D341Med (cell line): ENCODE measurements at places on chromosomes 12 and 14.

DNA sequence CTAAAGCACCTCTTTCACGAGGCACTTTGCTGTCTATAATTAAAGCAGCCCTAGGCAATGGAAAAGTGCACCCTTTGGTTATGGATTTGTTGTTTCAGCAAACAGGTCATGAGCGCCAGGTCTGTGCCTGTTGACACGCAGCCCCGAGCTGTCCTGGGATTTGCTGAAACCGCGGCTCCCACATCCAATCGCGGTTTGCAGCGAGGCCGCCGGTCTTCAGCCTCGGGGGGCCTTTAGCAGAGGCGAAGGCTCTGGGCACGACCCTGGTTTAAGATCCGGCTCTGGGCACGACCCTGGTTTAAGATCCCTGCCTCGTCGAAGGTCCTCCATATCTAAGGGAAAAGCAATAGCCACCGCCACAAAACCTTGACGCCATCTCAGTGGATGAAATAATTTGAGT lies 79.2 kb downstream of the GLT1D1 start:
- DNase-seq, result no peak

DNA sequence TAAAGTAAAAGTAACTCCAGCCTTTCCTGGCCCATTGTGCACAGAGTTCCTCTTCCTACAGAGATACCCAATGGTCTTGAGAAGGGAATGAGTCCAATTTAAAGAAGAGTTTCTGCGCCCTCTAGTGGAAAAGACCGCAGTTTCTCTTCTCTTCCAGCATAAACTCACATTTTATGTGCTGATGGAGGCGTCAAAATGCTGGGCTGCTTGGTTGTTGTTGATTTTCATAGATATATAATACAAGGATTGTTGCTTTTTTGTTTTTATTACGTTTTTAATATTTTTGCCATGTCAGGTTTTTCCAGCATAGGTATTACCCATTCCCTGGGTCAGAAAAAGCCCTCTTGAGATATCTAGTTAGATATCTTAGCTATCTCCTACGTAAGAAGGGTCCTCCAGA lies 356.9 kb upstream of the STXBP6 start:
- peak; percentile 38 for DNase-seq

- no peak for DNase-seq
Observed at GRCh38 chr12:56851462-56851861, 82.7 kb downstream of the SDR9C7 start.

- DNase-seq, result no peak
Observed at GRCh38 chr14:49997991-49998390, 105.1 kb downstream of the ARF6 start.

- DNase-seq, result no peak
Observed at GRCh38 chr12:56990648-56991318, 15.6 kb downstream of the ZBTB39 start.

- no peak for DNase-seq
Observed at GRCh38 chr12:14689144-14689543, 7.3 kb downstream of the GUCY2C start.

DNA sequence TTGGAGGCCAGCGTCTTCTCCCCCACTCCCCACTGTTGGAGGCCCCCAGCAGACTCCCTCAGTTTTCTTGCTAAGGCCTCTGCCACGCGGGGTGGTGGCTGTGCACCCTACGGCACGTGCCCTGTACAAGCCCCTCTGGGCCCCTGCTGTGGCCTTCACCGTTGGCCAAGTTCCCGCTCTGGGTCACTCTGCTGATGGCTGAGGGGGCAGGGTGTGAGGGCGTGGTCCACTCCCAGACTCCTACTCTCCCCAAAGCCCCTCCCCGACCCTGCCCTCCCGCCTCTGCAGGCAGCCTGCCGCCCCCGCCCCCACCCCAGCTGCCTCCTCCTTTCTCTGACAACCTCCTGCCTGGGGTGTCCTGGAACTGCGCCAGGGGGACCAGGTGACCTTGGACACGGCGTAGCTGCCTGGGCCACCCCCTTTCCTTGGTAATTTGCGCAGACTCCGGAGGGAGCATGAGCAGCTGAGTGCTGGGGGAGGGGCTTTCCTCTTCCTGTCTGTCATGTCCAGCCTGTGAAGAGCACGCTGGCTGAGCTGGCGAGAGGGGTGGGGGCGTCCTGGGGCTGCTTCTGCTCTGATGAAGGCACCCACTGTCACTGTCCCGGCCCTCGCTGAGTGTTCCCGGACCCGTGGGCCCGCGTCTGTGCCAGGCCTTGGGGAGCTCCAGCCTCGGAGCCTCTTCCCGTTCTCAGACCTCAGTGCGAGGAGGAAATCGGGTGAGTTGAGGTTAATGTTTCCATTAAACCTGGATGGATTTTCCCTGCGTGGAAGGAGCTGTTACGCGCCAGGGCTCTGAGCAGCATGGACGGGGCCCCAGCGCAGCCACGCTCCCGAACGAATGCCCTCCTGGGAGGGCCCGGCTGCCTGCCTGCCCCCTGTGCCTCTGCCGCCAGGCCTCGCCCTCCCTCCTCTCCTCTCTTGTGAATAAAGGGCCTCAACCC lies 85.0 kb downstream of the KIF26A start:
- DNase-seq, result peak; percentile 75

DNA sequence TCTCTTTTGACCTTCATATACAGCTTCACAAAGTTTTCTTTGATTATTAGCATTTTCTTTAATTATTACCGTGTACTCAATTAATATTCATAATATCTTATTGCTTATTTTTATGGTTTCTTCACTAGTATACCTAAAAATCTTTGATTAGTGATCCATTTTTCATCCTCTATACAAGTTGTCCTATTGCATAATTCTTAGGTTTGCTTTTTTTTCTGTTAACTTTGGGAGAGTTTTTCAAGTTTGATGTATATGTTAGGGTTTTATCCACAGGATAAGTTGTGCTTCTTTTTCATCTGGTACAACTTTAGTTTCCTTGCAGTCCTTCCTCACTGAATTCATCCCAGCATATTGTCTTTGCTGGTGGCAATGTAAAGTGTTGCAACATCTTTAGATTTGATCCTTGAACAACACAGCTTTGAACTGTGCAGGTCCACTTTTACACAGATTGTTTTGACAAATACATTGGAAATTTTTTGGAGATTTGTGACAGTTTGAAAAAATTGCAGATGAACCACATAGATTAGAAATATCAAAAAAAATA lies 88.6 kb upstream of the NAV3 start:
- DNase-seq, result no peak

DNA sequence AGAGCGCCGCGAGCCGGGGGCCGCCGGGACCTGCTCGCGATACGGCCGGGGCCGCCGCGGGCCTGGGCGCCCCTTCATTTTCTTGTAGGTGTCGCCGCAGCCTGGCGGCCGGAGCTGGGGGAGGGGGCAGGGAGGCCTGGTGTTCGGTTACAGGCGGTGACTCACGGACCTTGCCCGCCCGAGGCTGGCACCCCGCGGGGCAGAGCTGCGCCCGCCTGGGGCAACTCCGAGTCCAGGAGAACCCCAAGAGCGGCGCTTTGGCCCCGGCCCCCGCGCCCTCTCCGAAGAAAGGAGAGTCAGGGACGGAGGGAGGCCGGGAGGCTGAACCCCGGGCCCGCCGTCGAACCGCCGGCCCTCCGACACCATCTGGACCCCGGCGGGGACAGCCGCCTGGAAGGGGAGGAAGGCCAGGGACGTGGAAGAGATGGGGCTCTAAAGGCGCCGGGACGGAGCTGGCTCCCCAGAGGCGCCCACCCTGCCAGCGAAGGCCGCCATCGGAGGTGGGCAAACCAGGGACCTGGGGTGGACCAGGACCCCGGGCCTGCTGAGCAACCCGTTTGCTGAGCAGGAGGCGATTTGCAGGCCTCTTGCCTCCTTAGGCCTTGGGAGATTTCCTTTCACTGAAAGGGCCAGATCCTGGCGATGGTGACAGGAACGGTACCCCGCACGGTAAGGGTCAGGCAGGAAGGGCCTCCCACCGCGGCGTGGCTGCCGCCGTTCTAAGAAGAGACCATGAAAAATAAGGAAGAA lies 843 bp upstream of the NUAK1 start:
- DNase-seq, result peak; percentile 79

- no peak for DNase-seq
Observed at GRCh38 chr12:110917961-110918360, 2.4 kb downstream of the MYL2 start.

- DNase-seq, result no peak
Observed at GRCh38 chr12:79687711-79688260, 3.0 kb downstream of the PAWR start.

DNA sequence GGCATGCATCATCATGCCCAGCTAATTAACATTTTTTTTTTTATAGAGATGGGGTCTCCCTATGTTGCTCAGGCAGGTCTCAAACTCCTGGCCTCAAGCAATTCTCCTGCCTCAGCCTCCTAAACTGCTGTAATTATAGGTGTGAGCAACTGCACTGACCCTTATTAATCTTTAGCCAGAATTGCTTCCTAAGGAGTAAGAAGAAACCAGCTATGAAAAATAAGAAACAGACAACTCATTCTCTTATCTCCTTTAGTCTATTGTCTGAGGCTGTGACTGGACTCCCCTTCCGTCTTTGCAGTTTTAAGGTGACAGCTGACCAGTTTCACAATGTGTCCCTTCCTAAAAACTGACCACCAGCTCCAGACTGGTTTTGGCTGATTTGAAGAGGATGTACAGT lies 52.4 kb downstream of the EMP1 start:
- DNase-seq, result no peak

- no peak for DNase-seq
Observed at GRCh38 chr12:55718624-55719275, 1.4 kb upstream of the RDH5 start.

DNA sequence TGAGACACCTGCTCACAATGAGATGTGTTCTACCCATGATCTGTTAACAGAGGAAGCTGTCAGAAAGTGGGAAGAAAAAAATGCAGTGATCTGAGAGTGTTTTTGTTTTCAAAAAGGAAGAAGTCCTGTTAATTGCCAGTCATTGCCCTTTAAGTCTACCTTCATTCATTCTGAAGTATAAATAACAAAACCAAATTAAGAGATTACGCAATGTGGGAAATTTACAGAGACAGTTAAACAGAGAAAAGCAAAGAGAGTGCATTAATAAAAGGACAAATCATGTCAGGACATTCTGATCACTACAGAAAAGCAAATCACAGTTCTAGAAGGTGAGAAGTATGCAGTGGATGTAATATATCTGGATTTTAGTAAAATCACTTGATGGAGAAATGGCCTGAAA lies 154.2 kb downstream of the NRXN3 start:
- no peak for DNase-seq

DNA sequence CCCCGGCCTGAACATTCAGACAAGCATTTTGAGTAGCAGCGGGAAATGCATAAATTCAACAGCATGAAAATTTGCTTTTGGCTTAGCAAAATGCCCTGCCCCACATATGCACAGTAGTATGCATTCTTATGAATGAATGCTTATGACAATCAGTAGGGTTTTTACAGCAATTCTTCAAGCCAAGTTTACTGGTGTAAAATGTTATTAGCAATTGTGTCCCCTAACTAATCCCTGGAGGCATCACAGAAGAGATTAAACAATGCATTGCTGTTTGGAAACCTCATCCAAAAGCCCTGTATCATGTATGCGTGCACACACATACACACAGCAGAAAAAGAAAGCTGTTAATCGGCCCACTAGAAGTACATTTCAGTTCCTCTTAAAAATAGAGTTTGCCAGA lies 406.5 kb downstream of the LRIG3 start:
- DNase-seq, result no peak

DNA sequence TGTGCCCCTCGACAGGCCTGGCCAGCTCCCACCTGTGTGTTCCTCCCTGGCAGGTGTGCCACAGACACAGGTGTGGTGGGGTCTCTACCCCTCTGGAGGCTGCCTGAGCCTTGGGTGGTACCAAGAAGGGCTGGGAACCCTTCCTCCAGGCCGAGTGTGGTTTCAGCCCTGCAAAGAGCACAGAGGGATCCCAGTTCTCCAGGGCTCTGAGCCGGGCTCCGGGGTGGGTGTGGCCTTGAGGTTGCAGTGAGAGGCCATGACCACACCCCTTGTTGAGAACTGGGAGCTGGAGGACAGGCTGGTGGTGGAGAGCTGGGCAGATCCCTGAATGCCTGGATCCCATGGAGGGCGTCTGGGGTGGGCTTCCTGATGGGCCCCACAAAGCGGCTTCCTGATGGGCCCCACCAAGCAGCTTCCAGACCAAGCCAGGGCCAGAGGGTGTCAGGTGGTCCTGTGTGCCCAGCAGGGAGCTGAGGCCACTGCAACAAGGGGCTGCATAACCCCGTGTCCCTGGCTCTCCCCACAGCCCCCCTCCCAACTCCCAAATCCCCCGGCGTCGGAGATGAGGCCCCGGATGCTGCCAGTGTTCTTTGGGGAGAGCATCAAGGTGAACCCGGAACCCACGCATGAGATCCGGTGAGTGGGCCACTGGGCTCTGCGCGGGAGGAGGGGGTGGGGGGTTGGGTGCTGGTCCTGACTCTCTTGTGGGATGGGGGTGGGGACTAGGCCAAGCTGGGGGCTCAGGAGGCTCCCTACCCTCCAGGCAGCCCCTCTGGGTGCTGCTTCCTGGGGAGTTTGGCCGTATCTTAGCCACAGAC lies 16.6 kb downstream of the RFLNA start:
- DNase-seq, result no peak

GRCh38 chr14:55688566-55688965 lies 108.6 kb downstream of the KTN1 start:
- no peak for DNase-seq

- DNase-seq, result no peak
Observed at GRCh38 chr14:88029500-88029899, 24.6 kb downstream of the GPR65 start.

GRCh38 chr12:95390192-95390591 lies 83.8 kb upstream of the METAP2 start:
- DNase-seq, result no peak

- no peak for DNase-seq
Observed at GRCh38 chr12:71759941-71760340, 5.3 kb downstream of the RAB21 start.

- DNase-seq, result no peak
Observed at GRCh38 chr12:62001424-62001823, 258.8 kb upstream of the USP15 start.

GRCh38 chr12:68158432-68158831 lies 1.1 kb downstream of the IFNG start:
- no peak for DNase-seq

DNA sequence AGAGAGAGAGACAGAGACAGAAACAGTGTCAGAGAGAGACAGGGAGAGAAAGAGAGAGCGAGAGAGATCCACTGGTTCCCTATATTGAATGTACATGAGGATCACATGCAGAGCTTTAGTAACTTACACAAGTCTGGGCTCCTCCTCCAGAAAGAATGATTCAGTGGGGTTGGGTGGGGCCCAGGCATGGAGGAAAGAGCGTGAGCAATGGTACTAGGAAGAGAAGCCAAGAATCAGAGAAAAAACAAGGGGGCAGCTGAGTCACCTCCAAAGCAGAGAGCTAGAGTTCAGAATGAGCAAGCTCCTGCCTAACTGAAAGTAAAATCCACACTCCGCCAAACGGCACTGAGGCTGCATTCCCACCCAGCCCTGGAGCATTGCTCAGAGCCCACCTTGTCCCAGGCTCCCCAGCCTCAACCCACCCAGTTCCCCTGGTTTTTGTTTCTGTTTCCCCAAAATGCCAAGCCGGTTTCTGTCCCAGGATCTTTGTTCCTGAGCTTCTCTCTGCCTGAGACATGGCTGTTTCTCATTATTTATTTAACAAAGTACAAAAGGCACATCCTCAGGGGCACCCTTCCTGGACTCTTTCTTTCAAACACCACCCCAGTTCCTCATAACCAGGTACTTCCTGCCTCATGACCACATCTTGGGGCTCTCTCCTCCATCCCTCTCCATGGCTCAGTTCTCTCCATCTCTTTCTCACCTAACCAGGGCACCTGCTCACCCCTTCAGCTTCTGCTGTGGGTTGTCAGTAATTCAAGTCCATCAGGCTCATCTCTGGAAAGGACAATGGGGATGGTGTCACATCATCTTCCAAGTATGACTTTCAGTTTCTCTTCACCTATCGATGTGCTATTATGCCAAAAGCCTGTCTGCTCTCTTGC lies 670.3 kb upstream of the TBX3 start:
- DNase-seq, result no peak

GRCh38 chr14:104610749-104611310 lies 6.3 kb upstream of the TMEM179 start:
- no peak for DNase-seq
